CD4-positive, alpha-beta T cell treated with Interleukin-4 for 4 hours (primary cell): ENCODE measurements at places on chromosomes 4 and X.

GRCh38 chr4:69039071-69039470, 57.2 kb upstream of the UGT2B7 start:
- DNase-seq, result no peak

DNA sequence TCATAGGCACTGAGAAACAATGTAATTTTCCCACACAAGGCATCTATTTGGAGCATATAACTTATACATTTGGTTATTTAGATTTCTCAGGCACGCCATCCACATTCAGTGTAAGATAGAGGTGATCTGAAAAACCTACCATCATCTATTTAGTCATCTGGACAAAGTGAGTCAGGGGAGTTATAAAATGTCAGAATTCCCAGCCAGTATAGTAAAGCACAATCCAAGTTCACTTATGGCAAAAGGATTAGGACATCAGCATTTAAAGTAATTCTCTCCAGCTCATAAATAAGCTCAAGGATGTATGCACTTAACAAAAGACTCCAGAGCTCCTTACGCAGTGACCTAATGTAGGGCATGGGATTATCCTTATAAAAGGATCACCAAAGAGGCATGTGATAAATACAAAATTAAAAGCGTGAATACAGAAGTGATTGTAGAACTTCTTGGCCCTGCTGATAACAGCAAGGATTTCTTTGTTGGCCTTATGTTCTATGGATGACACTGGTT, 65.3 kb upstream of the DCLK2 start:
- no peak for DNase-seq

- no peak for DNase-seq
Measured at GRCh38 chr4:134773497-134774000, 572.0 kb upstream of the PABPC4L start.

DNA sequence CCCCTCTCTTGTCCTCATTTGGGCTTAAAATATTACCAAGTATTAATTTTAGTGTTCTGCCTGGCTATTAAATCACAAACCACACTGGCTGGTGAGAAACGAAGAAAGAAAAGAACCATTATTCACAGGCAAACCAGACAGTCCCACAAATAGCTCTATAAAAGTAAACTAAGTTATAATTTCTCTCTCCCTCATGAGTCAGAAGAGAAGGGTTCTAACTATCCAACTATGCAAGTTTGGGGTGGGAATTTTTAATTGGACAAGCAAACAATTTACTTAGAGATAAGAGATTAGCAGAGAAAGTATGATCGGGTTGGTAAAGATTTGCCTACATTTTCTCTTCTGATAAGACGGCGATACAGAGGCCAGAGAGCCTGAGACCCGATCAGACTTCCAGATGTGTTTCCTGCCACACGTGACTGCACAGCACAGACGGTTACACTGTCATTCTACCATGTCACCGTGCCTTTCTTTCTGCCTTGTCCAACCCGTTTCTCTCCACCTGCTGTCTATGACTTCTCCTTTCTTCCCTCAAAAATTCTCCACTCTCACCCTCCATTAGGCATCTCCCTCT, 52.3 kb downstream of the MEPE start:
- DNase-seq, result no peak

DNA sequence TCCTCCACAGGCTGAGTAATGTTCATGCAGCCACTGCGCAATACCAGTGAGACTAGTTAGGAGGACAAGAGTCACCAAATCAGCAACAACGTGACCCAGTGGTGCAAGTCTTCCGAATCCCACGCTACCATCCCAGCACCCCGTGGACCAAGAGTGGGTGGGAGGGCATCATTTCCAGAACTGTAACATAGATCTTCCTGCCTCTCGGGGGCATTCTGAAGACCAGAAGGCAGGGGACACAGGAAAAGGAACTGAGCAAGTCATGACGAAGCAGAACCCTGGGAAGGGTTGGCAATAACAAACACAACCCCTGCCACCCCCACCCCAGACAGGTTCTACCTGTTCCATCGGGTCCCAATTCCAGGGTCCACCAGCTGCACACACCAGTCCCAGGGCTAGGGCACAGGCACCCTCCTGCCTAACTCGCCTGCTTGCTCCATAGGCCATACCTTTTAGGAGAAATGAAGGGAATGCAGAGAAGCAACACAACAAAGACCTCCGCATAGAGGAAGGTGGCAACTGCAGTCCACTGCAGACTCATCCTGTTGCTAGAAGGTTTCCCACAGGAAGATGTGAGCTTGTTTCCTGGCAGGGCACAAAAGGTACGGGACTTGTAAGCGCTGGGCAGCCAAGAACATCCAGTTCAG, 1.4 kb downstream of the BCAP31 start:
- DNase-seq, result no peak

DNA sequence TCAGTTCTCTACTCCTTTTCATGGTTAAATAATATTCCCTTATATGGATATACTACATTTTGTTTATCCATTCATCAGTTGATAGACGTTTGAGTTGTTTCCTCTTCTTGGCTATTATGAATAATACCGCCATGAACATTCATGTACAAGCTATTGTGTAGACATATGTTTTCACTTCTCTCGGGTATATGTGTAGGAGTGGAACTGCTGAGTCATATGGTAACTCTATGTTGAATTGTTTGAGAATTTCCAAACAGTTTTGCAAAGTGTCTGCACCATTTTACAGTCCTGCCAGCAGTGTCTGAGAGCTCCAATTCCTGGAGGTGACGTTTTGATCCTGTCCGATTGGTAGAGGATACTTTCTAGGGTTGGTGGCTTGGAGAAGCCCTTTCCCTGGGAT, 23.6 kb downstream of the PLAC1 start:
- DNase-seq, result no peak
